ENCODE measurements at places on chromosomes 1 and 21.

- DNase-seq = no peak
Measured at GRCh38 chr1:12111741-12112140, 48.6 kb downstream of the TNFRSF8 start.

DNA sequence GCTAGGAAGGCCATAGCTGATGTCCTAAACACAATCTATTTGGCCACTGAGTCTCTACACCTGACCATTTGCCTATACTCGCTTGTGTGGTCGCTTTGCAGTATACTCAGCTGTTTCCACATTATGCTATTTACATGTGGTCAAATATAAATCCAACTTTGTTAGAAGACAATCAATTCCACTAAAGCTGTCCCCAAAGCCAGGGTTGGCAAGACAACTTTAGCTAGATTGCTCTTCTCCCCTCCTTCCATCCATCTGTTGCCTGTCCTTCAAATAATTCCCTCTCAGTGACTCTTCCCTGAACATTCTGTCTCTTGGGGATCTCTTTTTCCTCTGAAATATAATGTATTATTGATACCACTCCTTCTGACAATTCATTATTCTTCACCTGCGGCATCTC, 30.1 kb downstream of the AVPR1B start:
- no peak for DNase-seq

DNA sequence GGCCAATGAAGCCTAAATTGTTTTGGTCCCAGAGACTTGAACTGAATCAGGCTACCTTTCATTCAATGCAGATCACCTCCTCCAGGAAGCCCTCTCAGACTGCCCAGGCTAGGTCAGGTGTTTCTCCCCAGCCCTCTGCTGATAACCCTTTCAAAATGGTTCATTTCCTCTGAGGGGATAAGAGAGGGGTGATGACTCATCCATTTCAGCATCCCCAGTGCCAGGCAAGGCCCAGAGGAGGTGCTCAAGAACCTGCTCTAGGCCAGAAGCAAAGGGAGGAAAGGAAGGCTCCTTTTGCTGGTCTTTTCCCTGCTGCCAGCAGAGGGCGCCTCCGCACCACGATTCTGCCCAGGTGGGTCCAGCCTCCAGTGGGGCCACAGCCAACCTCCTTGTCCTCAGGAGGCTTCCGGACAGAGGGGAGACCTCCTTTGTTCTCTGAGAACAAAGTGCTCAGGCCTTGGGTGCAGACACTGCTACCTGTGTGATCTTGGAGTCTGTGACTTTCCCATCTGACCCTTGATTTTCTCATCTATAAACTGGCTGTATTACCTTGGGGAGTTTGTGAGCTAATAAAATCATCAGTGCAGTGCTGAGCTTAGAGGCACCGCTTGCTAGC, 45.3 kb upstream of the ARHGEF10L start:
- peak; percentile 29 for DNase-seq

DNA sequence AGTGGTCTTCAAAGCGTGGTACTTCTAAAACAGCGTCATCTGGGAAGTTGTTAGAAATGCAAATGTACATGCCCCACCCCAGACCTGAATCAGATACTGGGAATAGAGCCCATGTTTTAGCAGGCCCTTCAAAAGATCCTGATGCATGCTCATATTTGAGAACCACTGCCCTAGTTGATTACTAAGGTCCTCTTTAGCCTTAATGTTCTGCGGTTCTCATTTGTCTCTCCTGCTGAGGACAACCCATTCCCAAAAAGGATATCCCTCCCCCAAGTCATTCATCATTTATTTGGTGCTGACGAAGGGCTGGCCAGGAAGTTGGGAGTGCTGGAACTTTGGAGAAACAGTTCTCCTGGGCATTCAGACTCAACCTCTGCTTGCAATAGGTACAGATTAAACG, 92.4 kb upstream of the RALGPS2 start:
- DNase-seq = no peak

DNA sequence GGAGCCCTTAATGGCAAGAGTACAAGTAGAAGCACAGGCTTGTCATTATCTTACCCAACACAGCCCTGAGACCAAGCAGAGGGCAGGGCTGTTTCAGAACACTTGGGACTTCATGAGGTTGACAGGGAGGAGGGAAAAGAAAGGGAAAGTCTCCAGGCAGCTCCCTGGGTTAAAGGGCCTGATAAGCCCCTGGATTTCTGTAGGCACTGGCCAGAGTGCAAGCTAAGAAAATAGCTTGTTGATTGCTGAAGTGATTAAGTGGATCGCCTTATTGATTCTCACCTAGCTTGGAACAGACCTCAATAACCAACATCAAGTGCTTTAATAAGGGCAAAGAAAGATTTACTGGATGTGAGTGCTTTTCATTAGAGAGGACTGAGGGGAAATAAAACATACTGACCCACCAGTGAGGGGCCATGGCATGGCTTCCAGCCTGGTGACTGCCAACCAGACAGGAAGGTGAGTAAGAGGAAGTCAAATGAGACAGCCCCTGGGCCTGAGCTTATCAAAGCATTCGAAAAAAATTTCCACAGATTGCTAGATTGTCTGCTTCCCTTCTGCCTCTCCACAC, 121.4 kb upstream of the NFIA start:
- no peak for DNase-seq

DNA sequence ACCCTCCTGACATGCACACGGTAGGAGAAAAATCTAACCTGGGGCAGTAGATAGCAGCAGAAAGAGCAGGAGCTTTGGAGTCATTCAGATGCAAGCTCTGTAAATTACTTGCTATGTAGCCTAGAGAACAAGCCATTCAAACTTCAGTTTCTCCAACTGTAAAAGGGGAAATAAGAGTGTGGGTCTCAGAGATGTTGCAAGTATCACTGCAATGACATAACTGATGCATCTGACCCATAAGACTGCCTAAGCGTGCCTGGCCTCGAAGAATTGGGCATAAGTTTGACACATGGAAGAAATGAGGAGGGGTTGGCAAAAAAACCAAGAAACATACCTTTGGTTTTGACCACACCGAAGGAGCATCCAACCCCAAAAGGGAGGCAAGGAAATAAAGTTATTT, 5.2 kb downstream of the AK2 start:
- DNase-seq = no peak

GRCh38 chr1:165389609-165390008, 33.1 kb upstream of the LMX1A start:
- no peak for DNase-seq

GRCh38 chr1:209202830-209203532, 380.5 kb upstream of the CAMK1G start:
- no peak for DNase-seq

DNA sequence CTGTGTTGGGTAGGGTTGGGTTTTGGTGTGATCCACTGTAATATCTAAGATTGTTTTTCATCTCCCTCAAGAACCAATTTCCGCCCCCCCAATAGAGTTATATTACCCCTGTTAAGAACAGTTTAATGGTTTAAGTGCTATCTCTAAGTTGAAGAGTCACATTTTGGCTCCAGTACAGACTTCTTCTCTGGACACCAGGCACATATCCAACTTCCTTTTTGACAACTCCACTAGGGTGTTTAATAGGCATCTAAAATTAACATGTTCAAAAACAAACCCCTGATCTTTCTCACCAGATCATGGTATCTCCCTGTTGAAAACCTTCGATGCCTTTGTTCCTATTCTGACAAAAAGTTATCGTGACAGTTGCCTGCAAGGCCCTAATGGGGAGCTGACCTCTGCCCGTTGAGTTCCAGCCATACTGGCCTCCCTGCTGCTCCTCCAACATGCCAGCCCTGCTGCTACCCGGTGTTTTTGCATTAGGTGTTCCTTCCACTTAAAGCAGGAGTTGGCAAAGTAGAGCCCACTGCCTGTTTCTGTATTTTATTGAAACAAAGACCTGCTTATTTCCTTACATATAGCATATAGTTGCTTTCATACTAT, 18.6 kb downstream of the USP24 start:
- DNase-seq = no peak

All from T-helper 2 cell (primary cell).